Ascending aorta (tissue), 2 donors: ENCODE measurements at places on chromosomes 6 and 20. TPM values are rescaled to one million over a fixed set of nuclear protein-coding genes. Genes with fewer than 3 reads are reported as not detected.
A peak's percentile ranks its signal among the peaks of the same experiment; 100 is the strongest.

DNA sequence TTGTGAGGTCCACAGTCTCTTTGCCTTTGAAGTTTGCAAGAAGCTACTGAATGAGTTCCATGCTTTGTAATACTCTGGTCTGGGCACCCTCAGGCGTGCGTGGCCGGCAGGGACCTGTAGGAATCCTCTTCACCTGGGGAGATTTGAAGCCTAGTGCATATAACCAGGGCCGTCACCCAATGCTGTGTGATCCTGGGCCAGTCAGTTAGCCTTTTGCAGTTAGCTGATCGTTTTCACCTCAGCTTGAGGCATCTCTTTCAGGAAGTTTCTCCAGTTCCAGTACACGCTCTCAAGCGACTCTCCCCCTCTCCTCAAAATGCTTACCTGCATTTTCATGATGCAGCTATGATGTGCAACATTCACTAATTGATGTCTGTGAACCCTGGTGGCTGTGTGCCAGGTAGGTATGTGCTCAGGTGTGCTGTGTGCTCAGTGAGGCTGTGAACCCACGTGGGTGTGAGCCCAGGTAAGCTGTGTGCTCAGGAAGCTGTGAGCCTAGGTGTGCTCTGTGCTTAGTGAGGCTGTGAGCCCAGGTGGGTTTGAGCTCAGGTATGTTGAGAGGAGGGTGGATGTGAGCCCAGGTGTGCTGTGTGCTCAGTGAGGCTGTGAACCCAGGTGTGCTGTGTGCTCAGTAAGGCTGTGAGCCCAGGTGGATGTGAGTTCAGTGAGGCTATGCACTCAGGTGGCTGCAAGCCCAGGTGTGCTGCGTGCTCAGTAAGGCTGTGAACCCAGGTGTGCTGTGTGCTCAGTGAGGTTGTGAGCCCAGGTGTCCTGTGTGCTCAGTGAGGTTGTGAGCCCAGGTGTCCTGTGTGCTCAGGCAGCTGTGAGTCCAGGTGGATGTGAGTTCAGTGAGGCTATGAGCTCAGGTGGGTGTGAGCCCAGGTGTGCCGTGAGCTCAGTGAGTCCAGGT lies 120.4 kb downstream of the PHACTR3 start:
- H3K4me3 ChIP-seq = no peak overlapping the region
- H3K27me3 ChIP-seq = no peaks in the 10 kb centered on the region
- DNase-seq = peak; percentile 37
- H3K4me1 ChIP-seq = no peaks in the 10 kb centered on the region

- H3K4me1 ChIP-seq = no peaks in the 10 kb centered on the region
- H3K27me3 ChIP-seq = no peaks in the 10 kb centered on the region
- no peak overlapping the region for H3K4me3 ChIP-seq
- H3K36me3 ChIP-seq = no peaks in the 10 kb centered on the region
These were observed 94.2 kb downstream of the TFAP2C start for GRCh38 chr20:56723331-56723730.

- no peak overlapping the region for H3K4me3 ChIP-seq
- DNase-seq = no peak
- H3K27me3 ChIP-seq = no peaks in the 10 kb centered on the region
- H3K4me1 ChIP-seq = peaks cover 8% of the 10 kb centered on the region
- no peaks in the 10 kb centered on the region for H3K36me3 ChIP-seq
These were observed 6.2 kb downstream of the RWDD2A start for GRCh38 chr6:83199173-83199862.

GRCh38 chr6:33199687-33200218 lies 712 bp downstream of the RXRB start:
- H3K27me3 ChIP-seq = no peaks in the 10 kb centered on the region
- peak; percentile 82 for DNase-seq
- H3K36me3 ChIP-seq = peaks cover 36% of the 10 kb centered on the region
- H3K4me3 ChIP-seq = peak overlapping the region; percentile 91
- H3K4me1 ChIP-seq = peaks cover 28% of the 10 kb centered on the region

DNA sequence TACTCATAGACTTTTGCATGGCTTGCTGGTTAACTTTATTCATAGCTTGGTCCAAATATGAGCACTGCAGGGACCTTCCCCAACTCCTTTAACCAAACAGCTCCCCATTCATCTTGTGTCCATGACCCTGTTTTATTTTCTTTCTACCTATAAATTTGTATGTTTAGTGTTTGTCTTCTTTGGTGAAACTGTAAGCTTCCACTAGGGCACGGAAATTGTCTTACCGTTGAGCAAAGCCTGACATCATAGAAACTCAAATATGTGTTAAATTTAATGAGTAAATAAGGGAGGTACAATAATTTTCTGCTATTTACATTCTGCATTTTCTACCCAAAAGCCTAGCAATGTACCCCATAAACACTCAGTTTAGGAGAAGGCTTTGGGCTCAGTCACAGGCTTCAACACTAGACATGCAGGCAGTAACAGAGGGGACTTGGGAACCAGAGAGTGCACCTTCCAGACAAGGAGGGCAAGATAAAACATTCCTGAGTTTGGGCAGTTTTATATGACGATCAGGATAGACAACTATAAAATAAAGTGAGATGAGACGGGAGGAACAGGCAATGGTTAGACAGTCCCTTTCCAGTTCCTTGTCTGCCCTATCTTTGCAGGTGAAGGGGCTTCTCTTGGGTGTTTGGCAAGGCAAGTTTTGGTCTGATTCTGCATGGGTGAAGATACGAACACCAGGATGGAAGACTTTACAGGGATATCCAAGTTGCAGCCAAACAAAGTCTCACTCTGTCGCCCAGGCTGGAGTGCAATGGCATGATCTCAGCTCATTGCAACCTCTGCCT lies 46.2 kb upstream of the ZNF217 start:
- H3K4me1 ChIP-seq = no peaks in the 10 kb centered on the region
- DNase-seq = no peak
- H3K4me3 ChIP-seq = no peak overlapping the region
- H3K27me3 ChIP-seq = no peaks in the 10 kb centered on the region

ZSCAN23 gene
- not detected for total RNA-seq

LINC00237 gene
- total RNA-seq = not detected

- no peaks in the 10 kb centered on the region for H3K36me3 ChIP-seq
- no peak overlapping the region for H3K4me3 ChIP-seq
- no peak for DNase-seq
- H3K27me3 ChIP-seq = no peaks in the 10 kb centered on the region
- H3K4me1 ChIP-seq = no peaks in the 10 kb centered on the region
These were observed 27.8 kb downstream of the PAQR8 start for GRCh38 chr6:52389626-52390360.

DNA sequence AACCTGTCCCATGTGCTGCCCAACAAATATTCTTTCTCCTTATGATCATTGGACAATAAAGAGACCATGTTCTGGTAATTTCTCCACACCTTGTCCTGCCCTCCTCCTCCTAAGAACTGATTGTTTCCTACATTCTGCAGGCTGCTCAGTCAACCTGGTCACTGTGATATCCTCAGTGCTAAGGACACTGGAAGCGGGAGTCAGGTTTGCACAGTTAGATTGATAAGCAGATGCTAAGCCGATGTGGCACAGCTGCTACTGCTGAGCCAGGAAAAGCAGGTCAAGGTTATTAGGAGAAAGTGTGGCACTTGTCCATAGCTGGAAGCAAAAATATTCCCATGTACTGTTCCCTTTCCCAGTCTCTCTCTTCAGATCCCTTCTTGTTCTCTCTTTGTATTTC lies 154.8 kb downstream of the TFAP2B start:
- H3K4me3 ChIP-seq = no peak overlapping the region
- H3K27ac ChIP-seq = no peak overlapping the region
- no peaks in the 10 kb centered on the region for H3K27me3 ChIP-seq

POPDC3 gene
- total RNA-seq = not detected

NDRG3 gene
- 36.9 TPM for total RNA-seq

DNA sequence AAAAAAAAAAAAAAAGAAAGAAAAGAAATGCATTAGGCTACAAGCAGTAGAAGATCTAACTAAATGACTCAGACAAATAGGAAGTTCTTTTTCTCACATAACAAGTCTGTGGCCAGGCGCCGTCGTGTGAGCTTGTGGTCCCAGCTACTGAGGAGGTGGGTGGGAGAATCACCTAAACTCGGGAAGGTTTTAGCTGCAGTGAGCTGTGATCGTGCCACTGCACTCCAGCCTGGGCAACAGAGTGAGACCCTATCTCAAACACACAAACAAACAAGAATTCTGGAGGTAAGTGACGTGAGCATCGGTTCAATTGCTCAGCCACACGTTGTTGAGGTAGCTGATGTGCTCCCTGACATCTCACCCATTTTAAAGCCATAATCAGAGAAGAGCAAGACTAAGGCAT lies 37.9 kb upstream of the SLC23A2 start:
- H3K27ac ChIP-seq = no peak overlapping the region
- no peaks in the 10 kb centered on the region for H3K27me3 ChIP-seq
- no peaks in the 10 kb centered on the region for H3K4me1 ChIP-seq
- H3K4me3 ChIP-seq = no peak overlapping the region
- no peak for DNase-seq
- no peaks in the 10 kb centered on the region for H3K36me3 ChIP-seq

FILIP1 gene
- total RNA-seq = 13.6 TPM

PFDN6 gene
- total RNA-seq = 11.3 TPM

GRCh38 chr6:109010705-109011102 lies 83.9 kb downstream of the SESN1 start:
- no peaks in the 10 kb centered on the region for H3K36me3 ChIP-seq
- peak overlapping the region; percentile 69 for H3K4me3 ChIP-seq
- peak overlapping the region; percentile 77 for H3K27ac ChIP-seq
- no peak for DNase-seq
- no peaks in the 10 kb centered on the region for H3K27me3 ChIP-seq
- no peaks in the 10 kb centered on the region for H3K4me1 ChIP-seq

MRAP2 gene
- total RNA-seq = 47.3 TPM
